ENCODE measurements at places on chromosomes 5 and 9.
A peak's percentile ranks its signal among the peaks of the same experiment; 100 is the strongest.

DNA sequence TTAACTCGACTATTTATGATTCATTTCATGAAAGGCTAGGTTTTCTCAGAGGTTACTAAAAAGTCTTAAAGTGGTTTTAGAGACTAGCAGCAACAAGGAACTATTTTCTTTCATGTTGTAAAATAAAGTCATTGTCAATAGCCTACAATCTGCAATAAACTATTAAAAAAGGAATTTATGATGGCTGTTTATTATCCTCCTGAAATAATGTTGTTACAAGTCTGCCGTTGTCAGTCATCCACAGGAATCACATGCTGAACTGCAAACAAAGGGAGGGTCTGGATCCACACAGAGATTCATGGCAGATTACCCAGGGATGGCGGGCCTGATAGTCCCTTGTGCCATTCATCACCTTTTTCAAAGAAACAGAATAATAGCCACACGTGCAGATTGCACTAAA is 49.2 kb downstream of the TMEM174 start:
- DNase-seq, result no peak

DNA sequence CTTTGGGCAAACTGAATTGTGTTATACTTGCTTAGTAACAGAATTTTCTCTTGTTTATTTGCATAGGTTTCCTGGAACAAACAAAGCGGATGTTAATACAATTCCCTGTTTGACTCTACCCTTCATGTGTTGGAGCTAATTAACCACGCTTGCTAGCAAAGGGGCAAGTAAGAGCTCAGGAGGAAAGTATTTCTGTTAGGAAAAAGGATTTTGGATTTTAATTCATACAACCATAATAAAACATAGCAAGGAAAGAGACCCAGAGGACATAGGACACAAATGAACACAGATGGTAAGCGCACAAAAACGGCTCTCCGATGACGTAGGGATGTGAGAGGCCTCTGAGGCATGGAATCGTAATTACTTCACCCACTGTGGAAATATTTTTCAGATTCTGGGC is 5.1 kb upstream of the DCAF12 start:
- DNase-seq, result no peak

DNA sequence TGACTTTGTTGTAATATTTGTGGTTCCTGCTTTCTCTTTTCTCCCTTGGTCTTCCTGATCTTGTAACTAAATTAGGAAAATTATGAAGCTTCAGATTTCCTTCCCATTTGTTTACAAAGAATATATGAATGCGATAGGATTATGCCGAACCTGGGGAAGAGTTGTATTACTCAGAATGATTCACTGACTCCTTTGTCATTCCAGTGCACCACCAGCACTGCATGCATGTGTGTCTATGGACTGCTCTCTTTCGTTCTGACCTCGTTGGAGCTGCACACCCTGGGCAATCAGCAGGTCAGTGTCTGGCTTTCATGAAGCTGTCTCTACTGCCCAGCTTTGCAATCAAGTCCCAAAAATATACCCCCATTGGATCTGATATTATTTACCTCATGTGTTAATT is 25.5 kb downstream of the NUP188 start:
- no peak for DNase-seq

DNA sequence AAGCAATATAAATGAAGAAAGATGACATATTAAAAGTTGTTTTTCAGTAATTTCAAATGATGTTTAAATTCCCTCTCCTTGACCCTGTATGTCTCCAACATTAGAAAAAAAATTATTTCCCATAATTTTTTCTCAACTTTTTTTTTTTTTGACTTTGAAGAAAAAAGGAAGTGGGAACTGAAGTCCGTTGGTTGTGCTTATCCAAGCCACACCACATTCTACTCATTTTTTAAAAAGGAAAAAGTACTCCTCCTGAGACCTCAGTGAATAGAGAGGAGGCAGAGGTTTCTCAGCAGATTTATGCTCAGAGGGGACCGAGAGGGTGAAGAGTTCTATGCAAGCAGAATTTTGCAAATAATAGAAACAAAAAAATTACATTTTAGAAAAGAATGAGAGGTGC is 123.3 kb downstream of the PCSK5 start:
- no peak for DNase-seq

GRCh38 chr5:73352649-73353230 is 95.8 kb downstream of the FOXD1 start:
- no peak for DNase-seq

GRCh38 chr9:12539580-12539975 is 153.6 kb upstream of the TYRP1 start:
- no peak for DNase-seq

DNA sequence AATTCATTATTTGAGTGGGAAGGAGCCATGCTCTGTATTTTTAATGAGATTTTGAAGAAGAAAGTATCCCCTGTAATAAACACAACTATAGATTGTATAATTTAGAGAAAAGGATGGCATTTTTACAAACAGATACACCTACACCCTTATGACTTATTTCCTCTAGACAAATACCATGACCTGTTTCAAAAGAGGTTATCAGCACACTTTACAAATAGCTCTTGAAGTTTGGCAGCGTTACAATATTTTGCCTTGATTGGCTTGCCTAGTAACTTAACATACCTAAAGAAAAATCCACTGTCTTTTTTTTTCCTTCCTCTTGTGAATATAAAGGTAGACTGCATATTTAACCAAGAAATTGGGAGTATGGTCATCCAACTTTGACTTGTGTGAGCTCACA is 28.5 kb upstream of the CETN3 start:
- no peak for DNase-seq

DNA sequence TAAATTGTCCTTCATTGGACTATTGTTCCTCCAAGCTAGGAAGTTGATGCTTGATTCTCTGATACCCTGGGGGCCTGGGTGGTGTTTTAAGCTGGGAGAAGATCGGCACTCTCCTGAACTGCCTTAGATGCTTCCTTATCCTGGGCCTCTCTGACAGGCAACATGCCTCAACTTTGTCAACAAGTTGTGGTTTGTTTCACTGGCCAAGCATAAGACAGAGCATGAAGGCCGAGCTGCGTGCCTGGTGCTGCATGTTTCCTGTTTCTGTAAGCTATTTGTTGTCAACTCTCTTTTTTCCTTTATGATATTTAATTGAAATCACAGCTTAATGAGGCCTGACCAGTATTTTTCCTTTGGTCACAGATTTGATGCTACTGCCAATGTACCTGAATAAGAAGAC is 187.6 kb upstream of the TNC start:
- no peak for DNase-seq

DNA sequence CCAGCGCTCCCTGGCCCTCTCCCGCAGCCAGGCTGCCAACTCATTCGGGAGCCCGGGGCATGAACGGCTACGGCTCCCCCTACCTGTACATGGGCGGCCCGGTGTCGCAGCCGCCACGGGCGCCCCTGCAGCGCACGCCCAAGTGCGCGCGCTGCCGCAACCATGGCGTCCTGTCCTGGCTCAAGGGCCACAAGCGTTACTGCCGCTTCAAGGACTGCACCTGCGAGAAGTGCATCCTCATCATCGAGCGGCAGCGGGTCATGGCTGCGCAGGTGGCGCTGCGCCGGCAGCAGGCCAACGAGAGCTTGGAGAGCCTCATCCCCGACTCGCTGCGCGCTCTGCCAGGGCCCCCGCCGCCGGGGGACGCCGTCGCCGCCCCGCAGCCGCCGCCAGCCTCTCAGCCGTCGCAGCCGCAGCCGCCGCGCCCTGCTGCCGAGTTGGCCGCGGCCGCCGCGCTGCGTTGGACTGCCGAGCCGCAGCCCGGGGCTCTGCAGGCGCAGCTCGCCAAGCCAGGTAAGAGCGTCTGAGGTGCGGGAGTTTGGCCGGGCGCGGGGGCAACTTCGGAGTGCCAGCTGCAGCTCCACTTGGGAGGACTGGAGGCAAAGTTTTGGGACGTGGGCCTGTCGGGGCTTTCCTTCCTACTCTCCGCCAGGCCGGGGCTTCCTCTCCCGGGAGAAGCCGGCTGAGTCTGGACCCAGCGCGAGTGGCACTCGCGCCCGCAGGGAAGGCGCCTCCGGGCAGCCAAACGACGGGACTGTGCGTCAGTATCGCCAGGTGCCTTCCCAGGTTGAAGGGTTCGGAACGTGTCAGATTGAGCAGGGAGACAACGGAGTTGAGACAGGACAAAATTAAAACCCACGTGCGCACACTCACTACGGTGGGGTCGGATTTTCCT is 735 bp downstream of the DMRT3 start:
- DNase-seq, result no peak

- no peak for DNase-seq
Measured at GRCh38 chr9:128529191-128529590, 23.2 kb upstream of the SPTAN1 start.

DNA sequence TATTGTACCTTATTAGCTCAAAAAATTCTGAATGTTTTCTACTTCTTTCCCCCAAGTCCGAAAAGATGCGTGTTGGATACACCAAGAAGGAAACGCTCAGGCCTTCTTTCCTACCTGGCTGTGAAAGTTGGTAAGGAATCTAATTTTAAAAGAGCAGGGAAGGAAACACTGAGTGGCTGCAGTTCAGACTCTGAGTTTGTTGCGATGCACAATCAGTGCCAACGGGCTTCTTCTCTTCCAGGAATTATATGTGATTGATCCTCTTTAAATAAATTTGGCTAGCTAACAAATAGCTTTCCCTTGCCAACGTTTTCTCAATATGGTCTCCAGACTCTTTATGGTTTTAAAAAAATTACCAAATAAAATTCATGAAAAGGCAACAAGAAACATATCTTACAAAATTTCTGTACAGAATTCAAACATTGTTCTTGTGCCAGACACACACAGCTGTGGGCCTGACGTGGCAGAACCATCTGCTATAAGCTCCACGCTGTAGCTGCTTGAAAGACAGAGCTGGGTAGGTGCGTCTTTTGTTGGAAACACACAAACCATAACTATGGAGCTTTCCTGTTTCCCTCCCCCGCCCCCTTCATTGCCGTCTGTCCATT is 493.1 kb downstream of the ZNF608 start:
- DNase-seq, result peak; percentile 39

DNA sequence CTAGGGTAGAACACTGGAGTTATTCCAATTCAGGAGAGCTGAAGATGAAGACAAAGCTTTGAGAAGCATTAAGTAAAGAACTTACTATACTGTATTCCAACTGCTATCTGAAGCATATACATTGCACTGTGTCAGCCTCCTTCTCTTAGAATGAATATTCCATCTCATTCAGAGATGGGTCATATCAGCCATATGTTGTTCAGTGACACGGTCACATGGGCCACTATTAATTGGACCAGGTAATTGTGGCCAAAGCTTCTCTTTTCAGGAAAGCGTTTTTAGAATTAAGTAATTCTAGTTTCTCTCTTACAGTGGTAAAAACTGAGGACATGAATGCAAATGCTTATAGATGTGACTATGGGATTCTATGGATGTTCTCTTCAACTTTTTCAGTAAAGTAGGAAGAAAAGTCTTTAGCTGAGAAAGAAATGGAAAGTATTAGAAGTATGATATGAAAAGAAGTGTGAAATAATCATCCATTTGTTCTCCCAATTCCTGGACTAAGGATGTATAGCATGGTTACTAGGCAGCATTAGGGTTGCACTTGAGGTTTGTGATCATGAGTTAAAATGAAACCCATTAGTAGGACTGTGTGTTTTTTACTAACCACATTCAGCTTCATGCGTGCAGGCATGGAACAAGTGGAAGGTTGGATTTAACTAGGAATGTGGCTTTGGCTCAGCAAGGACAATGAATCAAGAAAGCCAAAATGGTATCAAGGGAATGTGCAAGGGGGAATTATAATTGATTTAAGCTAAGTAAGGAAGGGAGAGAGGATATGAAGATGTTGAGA is 40.9 kb downstream of the CETN3 start:
- no peak for DNase-seq

GRCh38 chr9:91580136-91580535 is 156.5 kb upstream of the NFIL3 start:
- no peak for DNase-seq

DNA sequence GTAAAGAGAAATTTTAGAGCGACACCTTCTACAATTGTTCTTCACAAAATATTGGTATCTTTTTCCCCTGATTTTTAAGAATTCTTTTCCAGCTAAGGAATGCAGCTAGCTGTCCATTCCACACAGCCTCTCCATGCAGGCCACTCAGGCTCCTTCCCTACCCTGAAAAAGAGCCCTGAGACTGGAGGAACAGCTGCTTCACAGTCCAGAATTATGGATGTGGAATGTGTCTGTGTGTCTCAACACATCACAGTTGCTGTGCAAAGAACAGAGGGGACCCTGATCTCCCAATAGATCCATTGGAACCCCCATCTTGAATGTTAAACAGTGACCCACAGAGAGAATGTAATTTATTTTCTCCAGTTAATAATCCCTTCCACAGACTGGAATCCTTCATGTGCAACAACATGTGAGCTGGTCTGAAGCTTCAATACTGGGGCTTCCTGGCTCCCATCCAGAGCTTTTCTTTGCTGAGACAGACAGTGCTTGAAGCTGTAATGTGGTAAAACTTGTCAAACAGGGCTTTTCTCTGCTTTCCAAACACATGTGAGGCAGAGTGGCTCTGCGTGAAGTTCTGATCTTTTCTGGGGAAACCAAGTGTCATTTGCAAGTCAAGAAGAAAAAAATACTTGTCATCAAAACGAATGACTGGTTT is 53.3 kb upstream of the SMC5 start:
- no peak for DNase-seq

DNA sequence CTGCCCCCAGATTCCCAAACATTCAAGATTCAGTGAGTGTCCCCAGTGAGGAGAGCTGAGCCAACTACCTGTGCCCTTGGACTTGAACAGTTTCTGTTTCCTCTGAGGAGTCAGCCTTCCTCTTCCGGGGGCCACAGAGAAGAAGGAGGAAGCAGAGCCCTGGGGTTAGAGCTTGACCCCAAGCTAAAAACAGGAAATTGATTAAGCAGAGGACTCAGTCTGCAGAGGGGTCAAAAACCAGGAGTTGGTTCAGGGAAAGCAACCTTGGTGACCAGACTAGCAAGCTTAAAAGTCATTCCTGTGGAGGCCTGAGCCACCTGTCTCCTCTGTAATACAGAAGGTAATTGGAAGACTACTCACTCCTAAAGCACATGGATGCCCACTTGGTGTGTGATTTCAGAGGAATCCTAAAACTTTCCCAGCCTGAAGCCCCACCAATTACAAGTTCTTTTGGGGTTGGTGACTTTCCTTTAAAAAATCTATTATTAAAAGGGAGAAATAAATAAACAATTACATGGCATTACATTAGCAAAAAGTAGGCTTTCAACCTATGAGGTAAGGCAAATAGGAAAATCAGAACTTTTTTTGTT is 64.2 kb upstream of the SELENOP start:
- no peak for DNase-seq

DNA sequence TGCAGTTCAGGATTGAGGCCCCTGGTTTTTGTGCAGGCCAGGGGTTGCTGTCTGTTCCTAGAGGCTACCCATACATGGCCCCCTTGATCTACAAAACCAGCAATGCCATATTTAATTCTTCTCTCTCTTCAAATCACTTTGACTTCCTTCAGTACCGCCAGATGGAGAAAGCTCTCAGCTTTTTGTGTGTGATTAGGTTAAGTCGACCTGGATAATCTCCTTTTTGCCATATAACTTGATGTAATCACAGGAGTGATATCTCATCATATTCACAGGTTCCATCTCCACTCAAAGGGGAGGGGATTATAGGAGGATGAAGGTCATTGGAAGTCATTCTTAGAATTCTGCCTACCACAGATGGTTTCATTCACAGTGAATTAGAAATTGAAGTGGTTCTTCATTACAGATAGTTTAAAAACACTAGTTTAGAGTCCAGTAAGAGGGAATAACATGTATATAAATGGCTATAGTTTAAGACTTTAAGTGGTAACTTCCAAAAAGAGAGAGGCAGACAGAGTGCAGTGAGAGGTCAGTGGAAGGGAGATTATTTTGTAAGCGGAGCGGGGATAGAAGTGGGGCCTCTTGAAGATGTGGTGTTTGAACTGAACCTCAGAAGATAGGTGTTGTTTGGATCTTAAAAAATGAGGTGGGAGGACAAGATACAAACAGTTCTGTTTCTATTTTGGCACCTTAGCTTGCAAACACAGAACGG is 85.9 kb downstream of the GALNT10 start:
- no peak for DNase-seq
